ENCODE measurements at places on chromosomes 1 and 21.
A peak's percentile ranks its signal among the peaks of the same experiment; 100 is the strongest.

DNA sequence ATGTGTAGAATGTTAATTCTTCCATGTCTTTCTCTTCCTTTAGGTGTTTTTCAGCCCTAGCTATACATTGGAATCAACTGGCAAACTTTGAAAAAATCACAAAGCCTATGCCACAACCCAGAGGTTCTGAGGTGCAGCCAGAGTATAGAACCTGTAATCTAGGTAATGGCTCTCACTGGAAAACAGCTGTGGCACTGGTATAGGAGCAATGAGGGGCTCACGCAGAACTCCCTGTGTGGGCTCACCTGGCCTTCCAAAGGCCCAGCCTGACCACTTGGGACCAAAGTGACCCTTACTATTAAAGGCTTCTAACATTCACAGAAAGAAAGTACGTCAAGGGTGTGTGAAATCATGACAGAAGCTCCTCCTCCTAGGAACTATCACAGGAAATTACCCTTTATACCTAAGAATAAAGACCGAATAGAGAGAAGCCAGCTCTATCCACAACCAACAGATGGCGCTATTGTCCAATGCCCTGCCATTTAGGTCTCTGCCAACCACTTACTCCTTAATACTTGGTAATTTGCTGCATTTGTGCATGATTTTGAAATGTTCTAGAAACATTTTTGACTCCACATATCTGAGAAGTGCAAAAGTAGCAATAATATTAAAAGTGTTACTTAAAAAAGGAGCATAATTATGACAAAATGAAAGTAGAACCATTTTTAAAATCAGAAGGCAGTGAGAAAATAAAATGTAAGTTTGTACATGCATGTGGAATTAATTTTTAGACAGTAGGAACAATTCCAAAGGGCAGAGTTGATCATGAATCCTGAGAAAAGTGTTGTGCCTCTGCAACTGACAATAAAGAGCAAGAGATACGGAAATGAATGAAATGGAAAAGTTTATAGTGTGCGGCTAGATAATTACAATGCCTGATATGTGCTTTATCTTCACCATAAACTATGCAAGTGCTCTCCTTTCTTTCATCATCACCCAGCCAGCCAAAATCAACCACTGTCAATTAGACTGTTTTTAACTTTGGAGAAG is 93.1 kb upstream of the HAO2 start:
- peak; percentile 1 for DNase-seq

DNA sequence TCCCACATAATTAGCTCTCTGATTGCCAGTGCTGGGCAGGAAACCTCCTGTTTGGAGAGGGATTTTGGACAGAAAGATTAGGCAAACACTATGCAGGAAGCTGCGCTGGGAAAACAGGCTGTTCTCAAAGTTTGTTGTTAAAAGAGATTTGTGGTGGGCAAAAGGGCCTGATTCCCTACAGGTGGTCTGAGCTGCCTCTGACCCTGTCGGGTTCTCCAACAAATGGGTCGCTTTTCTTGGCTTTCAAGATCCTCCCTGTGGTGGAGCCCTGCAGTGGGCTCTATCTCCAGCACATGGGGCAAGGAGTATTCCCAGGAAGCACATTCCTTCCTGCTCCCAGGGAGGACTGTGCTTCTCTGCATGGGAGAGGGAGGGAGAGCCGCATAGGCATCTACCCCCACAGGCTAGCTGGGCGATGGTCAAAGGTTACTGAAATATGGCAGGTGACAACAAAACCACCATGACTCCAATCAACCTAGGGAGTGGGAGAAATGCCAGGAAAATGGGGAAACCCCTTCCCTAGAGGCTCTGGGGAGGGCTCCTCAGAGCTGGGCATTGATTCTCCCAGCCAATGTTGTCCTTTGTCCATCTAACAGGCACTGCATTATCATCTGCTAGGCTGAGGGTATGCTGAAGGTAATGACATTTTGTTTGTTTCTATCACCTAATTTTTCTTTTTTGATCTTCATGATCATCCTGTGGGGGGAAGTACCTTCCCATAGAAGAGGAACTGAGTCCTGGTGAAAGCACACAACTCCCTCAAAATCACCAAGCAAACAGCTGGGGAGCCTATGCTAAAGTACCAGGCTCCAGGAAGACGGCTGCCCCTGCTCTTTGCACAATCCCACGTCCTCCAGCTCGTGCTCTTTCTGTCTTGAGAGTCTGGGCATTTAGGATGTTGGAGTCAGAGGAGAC is 85.3 kb downstream of the PLXNA2 start:
- DNase-seq: no peak

DNA sequence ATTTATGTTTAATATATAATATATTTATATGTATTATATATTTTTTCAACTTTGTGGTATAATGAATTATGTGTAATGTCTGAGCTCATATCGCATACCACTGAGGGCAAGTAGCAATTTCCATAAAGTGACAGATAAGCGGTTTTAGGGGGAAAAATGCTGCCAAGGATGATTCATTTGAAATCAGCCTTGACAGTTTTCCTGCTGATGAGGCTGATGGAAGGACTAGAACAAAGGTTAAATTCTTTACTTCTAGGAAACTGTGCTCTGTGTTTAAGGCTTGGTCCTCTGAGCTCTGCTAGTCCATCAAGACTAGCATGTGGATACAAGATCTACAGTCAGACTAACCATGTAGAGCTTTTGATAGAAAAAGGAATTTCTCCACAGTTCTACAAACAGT is 19.3 kb upstream of the DDAH1 start:
- DNase-seq: no peak

DNA sequence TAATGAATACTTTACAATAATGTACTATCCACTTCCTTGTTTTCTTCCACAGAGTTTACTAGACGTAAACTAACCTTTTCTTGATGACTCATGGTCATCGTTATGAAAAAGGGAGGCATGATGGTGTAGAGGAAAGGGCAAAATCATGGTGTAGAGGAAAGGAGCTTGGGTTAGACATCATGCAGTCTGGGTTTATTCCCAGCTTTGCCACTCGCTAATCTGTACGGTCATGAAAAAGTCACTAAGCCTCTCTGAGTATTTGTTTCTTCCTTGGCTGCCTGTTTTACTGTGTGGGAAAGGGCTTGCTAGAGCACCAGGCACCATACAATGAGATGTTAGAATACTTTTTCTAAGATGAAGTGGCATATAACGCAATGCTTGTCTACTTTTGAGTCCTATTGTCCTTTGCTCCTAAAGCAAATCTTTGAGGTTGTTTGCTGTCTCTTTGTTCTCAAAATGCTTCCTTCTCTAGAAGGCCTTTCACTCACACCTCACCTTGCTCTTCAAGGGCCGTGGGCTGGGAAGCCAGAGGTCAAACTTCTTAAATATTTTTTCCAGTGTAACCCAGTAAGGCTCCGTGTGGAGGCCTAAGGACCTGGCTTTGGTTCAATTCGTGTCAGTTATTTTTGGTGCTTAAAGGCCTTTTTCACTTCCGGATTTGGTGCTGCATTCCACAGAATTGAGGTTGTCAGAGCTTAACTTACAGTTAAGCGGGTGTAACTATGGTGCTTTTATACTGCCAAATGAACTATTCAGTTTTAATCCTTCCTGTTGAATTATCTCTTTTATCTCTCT is 9.9 kb upstream of the ETV3 start:
- DNase-seq: no peak

GRCh38 chr21:41953831-41954653 is at the start of gene C2CD2:
Gene C2CD2, minus strand, starts transcription at chr21:41954018. Its CDS starts 370 bp downstream, at chr21:41953648.
- peak; percentile 48 for DNase-seq

DNA sequence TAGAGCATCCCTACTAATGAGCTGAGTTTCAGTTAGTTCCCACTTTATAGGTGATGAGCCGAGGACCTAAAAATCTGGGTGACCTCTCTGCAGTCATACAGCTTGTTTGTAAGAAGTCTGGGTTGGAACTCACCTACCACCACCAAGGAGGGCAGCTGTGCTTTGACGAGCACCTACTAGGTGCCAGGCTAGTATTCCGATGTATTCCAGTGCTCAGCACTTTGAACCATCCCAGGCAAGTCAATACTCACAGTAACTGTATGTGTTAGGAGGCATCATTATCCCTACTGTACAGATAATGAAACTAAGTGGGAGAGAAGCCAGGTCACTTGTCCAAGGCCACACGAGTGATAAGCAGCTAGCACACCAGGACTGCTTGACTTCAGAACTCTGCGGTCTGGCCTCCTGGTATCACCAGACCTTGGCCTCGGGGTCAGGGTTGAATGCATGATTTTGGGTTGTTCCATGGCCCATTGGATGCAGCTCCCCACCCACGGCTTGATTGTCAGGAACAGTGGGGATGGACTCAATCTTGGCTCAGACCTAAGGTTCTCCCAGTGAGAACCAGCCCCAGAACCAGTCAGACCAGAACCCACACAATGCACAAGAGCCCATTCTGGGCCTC is 20.7 kb downstream of the ECE1 start:
- no peak for DNase-seq

DNA sequence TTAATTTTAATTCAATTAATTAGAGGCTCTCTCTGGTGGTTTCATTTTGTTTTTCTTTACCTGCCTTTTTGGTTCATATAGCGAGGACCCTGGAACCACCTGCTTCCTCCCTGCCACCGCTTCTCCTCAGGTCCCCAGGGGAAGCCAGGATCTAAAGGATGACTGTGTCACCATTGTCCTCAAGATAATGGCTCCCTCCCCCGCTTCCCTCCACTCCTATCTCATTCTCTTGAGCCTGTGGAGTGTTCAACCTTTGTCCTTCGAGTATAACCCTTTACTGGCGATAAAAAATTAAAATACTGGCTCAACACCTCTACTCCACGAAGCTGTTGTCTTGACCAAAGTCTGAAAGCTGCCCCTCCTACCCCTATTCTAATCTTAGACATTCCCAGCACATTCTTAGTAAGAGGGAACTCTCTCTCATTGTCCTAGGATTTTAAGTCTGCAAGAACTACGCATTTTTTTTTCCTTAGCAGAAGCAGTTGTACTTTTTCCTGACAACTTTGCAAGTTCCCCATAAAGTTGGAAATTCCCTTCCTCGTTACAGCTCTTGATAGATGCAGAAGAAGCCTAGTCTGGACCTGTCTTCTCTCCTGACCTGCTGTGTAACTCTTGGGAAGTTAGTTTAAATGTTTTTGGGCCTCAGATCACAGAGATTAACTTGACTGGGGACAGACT is 12.6 kb upstream of the MAPKAPK2 start:
- DNase-seq: no peak

DNA sequence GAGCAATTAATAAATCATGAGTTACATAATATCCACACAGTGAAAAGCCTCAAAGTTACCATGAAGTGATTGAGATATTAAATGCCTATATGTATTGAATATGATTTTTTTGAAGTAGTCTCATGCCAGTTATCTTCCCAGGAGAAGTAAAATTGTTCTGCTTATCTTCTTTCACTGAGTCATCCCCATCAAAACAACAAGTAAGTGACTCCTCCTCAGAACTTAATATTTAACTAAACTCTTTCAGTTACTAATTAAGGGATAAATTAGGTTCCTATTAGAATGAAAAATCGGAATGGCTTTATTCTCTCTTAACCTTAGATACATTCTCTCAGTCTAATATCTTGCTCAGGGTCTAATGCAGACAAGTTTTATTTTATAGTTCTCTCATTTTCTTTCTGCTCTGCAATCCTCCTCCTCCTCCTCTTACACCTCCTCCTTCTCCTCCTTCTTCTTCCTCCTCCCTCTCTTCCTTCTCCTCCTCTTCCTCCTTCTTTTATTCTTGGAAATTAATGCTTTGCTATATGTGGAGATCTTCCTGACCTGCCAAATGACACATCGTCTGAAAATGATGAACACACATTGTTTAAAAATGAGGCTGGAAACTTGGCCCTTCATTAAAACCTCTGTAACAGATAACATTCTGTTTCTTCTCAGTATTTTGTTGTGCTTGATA is 110.9 kb downstream of the RUNX1 start:
- DNase-seq: no peak

- DNase-seq: no peak
These were observed 100.9 kb downstream of the PLPPR5 start for GRCh38 chr1:98903726-98904125.

GRCh38 chr1:181910905-181911304 is 150.6 kb downstream of the ZNF648 start:
- DNase-seq: no peak

GRCh38 chr1:96710708-96711477 is 10.7 kb upstream of the PTBP2 start:
- no peak for DNase-seq

GRCh38 chr1:205662135-205662738 is 18.1 kb downstream of the SLC45A3 start:
- no peak for DNase-seq

- DNase-seq: peak; percentile 60
These were observed 15.6 kb upstream of the MYOCOS start for GRCh38 chr1:171606402-171606941.

GRCh38 chr1:82143108-82143833 is 342.5 kb downstream of the ADGRL2 start:
- no peak for DNase-seq

GRCh38 chr1:222920169-222920568 is 105.3 kb downstream of the DISP1 start:
- DNase-seq: no peak

GRCh38 chr1:175138579-175138978 is 54.0 kb downstream of the KIAA0040 start:
- DNase-seq: no peak

GRCh38 chr1:201883266-201883665 is 5.4 kb upstream of the SHISA4 start:
- no peak for DNase-seq

DNA sequence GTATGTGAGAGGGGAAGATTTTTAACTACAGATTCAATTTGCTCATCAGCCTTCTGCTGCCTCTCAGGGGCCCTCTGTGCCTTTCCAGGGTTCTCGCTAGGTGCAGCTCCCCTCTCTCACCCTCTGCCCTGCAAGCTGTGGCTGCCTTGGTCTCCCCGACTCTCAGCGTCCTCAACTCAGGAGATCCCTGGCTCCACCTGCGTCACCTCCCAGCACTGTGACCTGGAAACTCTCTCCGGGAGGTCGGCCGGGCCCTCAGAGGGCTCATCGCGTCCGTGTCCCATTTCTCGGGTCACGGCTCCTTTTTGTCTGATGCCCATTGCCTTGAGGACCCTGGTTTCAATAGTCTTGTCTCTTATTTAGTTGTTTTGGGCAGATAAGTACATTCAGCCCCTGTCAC is 63.5 kb upstream of the ADARB1 start:
- no peak for DNase-seq

DNA sequence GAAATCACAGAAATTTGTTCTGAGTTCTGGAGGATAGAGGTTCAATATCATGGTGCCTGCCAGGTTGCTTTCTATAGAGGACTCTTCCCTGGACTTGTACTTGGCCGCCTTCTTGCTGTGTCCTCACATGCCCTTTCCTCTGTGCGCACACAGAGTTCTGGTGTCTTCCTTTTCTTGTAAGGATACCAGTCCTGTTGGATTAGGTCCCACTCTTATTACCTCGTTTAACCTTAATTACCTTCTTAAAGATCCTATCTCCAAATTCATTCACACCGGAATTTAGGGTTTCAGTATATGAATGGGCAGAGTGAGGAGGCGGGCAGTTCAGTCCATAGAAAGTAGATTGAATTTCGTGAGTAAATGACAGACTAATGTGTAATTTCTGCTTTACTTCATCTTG is 413.9 kb downstream of the NCAM2 start:
- no peak for DNase-seq
